Cortex of kidney (tissue), 1 donor: ENCODE measurements at places on chromosomes 7 and 10.

DNA sequence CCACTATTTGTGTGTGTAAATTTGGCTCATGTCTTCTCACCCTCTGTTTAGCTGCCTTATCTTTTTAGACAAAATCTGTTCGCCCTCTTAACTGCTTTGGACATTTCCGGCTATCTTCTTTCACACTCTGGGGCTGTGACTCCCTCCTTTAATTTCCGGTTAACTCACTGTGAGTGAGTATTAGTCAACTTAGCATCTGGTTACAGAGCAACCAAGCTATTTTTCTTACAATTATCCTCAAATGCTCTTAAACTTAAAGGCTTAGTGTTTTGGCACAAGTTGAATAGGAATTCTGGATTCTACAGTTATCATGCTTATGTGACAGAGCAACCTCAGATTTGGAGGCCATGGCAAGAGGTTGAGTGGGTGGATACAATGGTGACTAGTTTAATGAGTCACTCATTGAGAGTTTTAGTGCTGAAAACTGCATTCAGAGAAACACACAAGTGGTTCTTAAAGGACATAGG lies 177.6 kb upstream of the SEMA3A start:
- no peak for DNase-seq

DNA sequence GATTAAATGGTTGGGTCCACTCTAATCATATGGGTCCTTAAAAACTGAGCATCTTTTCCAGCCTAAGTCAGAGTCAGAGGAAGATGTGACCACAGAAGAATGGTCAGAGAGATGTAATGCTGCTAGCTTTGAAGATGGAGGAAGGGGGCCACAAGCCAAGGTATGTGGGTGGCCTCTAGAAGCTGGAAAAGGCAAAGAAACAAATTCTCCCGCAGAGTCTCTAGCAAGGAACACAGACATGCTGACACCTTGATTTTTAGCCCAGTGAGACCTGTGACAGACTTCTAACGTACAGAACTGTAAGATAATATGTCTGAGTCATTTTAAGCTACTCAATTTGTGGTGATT lies 1.5 kb upstream of the EXOC6 start:
- DNase-seq: no peak

GRCh38 chr7:107958764-107959526 lies 44.0 kb downstream of the LAMB1 start:
- no peak for DNase-seq

DNA sequence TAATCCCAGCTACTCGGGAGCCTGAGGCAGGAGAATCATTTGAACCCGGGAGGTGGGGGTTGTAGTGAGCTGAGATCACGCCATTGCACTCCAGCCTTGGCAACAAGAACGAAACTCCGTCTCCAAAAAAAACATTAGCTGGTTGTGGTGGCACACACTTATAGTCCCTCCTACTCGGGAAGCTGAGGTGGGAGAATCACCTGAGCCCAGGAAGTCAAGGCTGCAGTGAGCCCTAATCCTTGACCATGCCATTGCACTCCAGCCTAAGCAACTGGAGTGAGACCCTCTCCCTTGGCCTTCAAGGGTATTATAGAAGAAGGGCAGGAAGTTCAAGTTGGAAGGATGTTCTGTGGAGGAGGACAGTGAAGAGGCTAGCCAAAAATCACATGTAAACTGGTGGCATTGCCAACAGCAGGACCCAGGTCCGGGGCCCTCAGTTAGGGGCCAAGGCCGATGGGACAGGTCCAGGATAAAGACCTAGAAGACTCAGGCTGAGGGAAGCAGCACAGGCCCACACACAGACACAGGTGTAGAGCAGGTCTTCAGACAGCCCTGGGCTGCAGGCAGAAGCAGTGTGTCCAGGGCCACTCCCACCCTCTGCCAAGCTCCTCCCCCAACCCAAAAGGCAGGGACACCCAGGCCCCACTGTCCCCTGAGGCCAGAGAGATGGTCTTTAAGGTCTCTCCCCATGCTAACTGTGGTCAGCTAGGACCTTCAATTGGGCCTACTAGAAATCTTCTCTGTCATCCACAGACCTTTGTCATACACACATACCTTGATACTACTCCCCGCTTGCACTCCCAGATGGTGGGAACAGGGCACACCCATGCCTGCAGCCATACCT lies 8.4 kb upstream of the SAMD8 start:
- no peak for DNase-seq

DNA sequence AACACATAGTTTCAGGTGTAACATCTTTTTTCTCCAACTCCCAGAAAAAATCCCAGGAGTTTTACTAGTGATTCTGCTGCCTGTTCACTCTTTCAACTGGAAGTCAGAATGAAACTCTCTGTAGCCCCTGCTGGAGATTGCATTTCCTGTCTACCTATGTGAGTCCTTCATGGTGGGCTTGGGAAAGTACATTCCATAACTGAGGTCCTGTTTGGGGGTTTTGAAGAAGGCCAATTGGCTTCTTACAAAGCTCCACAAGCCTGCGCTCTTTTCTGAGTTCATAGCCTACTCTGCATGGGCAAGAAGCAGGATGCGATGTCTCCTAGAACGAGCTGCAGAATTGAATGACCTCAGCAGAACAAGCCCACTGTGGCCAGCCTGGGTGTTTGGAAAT lies 86.7 kb downstream of the LYZL2 start:
- no peak for DNase-seq

DNA sequence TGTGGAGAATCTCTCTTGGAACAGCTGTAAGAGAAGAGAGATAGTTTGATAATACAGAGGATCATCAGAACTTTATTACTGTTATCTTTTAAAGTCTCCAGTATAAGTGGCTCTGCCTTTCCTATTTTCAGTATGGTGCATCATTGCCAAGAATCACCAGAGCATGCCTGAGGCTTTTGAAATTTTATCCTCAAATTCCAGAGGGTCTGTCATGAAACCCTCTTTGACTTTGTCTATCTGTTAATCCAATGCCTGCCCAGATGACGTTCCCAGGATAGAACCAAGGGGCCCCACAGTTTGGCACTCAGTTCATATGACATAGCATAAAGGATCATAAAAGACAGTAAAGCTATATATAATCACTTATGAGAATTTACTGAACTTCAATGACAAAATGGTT lies 35.3 kb upstream of the SEMA3C start:
- no peak for DNase-seq

GRCh38 chr7:51033727-51034520 lies 251.2 kb upstream of the GRB10 start:
- no peak for DNase-seq

DNA sequence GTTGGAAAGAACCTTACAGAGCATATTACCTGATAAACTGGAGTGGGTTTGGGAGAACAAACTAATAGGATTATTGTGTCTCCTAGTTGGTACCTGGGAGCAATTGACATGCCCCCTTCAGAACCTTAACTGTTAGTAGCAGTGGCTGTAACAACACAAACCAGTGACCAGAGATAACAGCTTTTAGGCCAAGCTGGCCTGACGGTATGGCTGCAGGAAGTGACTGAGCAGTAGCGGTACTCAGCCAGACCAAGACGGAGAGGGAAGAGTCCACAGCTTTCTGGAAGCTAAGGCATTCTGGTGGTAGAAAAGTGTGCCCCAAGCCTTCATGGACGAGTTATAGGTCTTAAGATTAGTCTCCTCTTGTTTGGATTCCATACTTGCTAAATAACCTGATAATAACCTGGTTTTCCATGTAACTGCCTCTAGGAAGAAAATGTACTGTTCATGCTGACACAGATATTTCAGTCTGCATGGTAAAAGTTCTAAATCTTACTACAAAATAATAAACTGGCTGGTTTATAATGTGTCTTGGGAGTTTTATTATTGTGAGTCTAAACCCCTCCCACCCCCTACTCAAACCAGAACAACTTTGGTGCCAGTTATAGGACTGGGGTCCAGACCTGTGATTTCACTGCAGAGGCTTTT lies 11.3 kb downstream of the NOLC1 start:
- DNase-seq: no peak

DNA sequence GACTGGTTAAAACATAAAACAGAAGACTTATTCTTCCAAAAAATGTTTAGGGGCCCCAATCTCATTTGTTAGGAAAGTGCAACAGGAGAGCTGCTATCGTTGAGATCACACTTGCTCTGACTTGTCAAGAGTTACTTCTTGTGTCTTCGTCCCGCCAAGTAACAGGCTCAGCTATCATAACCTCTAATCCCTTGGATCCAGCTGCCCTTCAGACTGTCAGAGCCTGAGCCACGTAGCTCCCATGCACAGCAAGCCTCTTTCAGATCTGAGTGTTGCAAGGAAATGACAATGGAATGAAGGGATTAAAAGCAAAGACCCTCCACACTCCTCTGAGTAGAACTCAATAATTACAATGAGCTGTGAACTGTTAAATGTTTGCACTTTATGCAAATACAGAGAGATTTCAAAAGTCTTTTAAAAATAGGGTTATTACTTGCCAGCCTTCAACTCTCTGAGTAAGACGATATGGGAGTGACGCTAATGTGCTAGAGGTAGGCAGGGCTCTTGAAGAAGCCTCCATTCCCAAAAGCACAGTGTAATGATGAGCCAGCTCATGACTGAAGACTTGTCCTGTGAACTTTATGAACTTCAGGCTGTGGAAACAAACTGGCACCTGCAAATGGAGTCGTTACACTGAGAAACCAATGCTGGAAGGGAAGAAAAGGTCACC lies 28.4 kb upstream of the CDK13 start:
- DNase-seq: no peak

DNA sequence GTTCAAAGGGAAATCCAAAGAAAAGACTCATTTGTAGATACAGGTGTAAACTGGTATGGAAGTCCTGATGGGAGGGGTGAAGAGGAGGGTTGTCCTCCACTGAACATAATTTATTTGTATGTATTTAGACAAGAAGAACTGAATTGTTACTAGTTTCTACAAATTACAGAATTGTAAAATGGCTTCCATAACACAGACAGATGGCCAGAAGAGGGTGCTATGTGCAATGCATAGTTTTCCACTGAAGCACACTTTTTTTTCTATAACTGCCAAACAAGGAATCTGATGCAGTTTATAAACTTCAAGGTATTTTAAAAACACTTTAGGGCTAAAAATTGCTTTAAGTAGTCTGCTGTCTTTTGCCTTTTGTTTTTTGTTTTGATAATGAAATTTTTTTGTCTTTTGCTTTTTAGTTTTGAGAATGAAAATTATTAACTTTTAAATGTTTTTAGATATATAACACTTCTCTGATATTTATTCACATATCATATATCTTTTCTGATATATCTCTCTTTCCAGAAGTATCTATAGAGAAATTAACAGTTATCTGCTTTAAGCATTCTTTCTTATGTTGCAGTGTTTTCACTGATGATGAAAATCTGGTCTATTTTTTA lies 58.5 kb downstream of the PHYHIPL start:
- DNase-seq: no peak

DNA sequence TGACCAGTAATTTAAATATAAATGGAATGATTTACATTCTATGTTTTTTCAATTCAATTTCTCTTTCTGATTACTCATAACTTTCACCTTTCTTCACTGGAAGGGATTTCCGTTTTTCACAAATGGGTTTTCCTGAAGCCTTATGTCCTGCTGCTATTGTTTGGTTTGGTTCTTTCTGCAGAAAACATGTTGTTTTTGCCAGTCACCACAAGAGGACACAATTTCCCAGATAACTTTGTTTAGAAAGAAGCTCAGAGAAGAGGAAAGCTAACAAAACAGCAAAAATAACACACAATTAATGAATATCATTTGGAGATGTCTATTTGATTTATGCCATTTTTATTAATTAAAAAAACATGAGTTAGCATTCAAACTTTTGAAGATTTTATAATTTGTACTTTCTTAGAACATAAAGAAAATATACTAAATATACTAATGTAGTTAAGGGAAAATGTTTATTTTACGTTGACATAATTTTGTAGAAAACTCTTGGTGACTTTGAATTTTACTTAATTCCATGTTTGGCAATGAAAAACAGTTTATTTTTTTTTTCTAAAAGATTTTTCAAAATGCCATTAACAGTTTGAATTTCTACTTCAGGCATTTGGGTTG lies 4.6 kb upstream of the TWIST1 start:
- no peak for DNase-seq

GRCh38 chr10:112562809-112563663 lies 116.0 kb downstream of the VTI1A start:
- no peak for DNase-seq

DNA sequence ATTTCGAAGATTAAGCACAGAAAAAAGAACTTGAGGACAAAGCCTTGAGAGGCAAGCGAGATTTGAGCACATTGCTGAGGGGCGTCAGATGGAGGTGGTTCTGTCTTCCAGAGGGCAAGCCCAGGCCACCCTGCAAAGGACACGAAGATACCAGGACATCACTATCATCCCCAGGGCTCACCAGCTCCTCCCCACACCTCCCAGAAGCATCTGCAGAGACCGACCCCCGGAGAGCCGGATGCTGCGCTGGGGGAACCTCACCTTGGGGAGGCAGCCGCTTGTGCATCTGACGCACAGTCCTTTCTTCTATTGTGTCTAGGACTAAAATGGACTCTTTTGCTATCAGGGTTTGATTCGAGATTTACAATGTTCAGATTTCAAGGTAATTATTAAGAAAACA lies 259.7 kb downstream of the DNAJB6 start:
- DNase-seq: no peak

GRCh38 chr7:53351681-53352080 lies 316.2 kb downstream of the POM121L12 start:
- DNase-seq: no peak

GRCh38 chr10:120598386-120598785 lies 141.4 kb downstream of the PLPP4 start:
- DNase-seq: no peak

DNA sequence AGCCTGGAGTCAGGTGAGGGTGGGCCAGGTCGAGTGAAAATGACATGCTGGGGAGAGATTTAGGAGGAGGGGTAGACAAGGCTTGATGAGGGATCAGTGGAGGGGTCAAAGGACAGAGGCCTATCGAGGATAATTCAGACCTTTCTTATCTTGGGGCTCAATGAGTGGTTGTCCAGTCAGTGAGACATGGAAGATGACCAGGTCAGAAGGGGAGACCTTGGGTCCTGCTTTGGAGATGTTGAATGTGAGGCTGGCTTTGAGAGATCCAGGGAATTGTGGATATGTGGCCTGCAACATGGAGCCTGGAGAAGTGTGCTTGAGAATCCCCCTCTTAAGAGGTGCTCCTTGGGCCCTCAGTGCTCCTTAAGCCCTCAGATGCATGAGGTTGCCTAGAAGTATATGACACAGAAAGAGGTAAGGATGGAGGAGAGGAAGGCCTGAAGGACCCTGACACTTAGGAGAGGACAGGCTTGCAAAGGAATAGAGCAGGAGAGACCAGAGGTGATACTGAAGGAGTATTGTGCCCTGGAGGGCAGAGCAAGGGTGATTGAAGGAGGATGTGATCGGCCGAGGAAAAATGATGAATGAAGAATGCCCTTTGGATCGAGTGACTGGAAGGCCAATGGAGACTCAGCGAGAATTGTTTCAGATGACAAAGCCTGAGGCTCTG lies 129.8 kb upstream of the GPR26 start:
- no peak for DNase-seq

DNA sequence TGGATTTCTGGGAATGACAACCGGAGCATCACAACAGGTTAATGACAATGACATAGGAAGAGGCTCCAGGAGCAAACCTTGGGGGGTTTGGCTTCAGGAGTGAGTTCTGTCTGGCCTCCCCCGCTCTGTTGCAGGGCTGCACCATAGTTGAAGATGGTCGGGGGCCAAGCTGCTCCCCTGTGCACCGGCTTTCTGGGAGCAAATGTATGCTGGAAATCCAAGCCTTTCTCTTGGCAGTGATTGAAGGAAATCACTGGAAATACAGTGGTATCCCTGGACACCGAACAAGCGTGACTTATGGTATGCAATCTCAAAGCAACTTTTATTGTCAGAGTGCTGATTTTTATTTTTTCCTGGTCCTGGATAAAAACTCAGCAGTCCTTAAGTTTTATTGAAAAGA lies 251.9 kb upstream of the ZNF32 start:
- DNase-seq: no peak
